ENCODE measurements at places on chromosomes 16 and 17. TPM values are rescaled to one million over a fixed set of nuclear protein-coding genes. Genes with fewer than 3 reads are reported as not detected.

GRCh38 chr16:78577630-78578029 is 478.2 kb downstream of the WWOX start:
- no peak for DNase-seq

- no peak for DNase-seq
Observed at GRCh38 chr17:18988546-18989173, 15.9 kb downstream of the FAM83G start.

The FTSJ3 gene
- 58.6 TPM for total RNA-seq

The COTL1 gene
- 664 TPM for total RNA-seq

GRCh38 chr17:11921296-11921695 is 76.0 kb downstream of the ZNF18 start:
- DNase-seq, result no peak

Data from activated naive CD8-positive, alpha-beta T cell treated with anti-CD3 and anti-CD28 coated beads, Interleukin-2, amount 10 ng/mL, durations not matched to agents 7 days and 5 days (primary cell).